ENCODE measurements at places on chromosomes 4 and X.

DNA sequence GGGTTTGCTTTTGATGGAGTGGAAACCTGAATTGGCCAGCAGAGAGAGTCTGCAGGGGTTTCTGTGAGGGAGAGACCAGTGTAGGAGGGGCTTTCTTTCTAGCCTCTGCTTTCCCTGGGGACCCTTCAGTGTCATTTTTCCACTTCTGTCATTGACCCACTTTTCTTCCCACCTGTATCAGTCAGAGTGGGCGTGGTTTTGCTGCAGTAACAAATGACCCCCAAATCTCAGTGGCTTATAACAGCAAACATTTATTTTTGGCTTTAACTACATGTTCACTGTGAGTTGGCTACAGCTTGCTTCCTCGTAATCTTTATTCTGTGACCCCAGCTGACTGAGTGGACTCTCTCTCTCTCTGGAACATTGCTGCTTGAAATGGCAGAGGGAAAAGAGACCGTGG lies 25.6 kb upstream of the PTTG2 start:
- DNase-seq = no peak

- no peak for DNase-seq
Observed at GRCh38 chr4:70754470-70754869, 32.7 kb downstream of the RUFY3 start.

- DNase-seq = peak; percentile 94
Observed at GRCh38 chrX:41334363-41335197, 618 bp downstream of the DDX3X start.

- DNase-seq = no peak
Observed at GRCh38 chr4:112916868-112917267, 132.6 kb upstream of the ANK2 start.

DNA sequence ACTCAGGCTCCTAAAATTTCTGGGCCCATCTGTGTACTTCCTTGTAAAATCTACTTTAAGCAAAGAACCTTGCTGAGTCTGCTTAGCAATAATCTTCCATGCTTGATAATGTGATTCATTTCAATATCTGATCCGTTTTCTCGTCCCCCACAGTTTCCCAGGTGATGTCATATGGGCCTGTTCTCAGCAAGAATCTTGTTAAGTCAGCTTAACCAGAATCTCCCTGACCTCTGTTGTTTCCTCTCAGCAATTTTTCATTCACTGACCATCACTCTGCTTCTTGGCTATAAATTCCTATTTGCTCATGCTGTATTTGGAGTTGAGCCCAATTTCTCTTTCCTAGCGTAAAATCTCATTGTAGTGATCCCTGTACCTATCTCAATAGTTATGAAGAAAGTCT lies 13.9 kb downstream of the CSN2 start:
- DNase-seq = no peak

GRCh38 chr4:40185830-40186664 lies 10.8 kb upstream of the RHOH start:
- no peak for DNase-seq

DNA sequence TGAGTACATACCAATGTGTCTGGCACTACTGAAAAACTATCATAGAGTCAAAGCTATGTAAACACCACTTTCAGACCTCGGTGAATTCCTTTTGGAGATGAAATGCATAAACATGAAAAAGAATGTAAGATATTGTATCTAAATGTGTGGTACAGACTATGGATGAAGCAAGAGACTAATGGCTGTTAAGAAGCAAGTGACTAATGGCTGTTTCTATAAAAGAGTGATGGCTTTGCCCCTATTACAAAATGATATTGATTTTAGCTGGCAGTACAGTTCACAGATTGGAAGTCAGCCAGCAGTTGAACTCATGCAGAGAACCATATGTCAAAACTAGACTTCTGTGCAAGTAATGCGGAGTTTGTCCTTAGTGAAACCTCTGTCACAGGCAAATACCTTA lies 359.3 kb downstream of the GRXCR1 start:
- DNase-seq = no peak

DNA sequence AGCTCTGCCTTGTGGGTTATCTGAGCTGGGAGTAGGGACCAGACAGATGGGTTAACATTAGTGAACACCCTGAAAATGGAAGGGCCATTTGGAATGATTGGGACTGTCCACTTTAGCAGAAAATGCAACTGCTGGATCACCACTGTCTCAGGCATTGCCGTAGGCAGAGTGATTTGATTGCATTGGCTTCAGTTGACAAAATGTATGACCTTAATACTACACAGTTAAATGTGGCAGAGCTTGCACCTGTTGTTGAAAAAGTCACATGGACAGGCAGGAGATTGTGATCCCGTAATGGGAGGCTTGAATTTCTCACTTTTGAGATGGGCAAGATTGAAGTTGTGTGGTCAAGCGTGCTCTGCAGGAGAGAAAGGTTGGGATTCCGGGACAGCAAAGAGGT lies 166.5 kb upstream of the PUDP start:
- DNase-seq = no peak

DNA sequence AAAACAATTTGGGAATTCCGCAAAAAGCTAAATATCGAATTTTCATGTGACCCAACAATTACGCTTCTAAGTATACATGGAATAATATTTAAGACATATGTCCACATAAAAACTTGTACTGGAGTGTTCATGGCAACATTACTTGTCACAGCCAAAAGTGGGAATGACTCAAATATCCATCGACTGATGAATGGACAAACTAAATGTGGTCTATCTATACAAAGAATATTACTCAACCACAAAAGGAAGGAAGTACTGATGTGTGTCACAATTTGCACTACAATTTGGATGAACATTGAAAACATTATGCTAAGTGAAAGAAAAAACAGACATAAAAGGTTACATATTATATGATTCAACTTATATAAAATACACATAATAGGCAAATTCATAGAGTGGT lies 71.9 kb downstream of the AFF2 start:
- no peak for DNase-seq

- DNase-seq = no peak
Observed at GRCh38 chrX:41482154-41482850, 35.2 kb downstream of the NYX start.

GRCh38 chrX:23694606-23695005 lies 27.3 kb downstream of the PRDX4 start:
- peak; percentile 67 for DNase-seq

- DNase-seq = no peak
Observed at GRCh38 chr4:156303708-156304107, 350.0 kb upstream of the CTSO start.

- peak; percentile 76 for DNase-seq
Observed at GRCh38 chrX:134542485-134542884, 82.5 kb downstream of the HPRT1 start.

DNA sequence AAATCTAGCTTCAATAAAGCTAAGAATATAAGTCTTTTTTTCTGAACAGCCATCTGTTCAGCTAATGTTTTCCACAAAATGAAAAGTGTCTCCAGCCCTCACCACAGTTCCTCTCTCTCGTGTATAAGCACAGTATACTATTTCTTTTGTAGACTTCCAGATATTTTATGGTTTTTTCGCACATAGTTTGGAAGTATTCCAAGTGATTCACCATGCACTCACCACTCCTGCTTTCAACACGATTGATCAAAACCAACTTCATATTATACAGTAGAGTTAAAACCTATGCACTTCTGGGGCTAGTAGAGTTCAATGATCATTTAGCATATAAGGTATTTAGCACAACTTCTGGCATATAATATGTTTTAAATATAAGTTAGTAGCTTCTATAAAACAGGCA lies 105.8 kb upstream of the DCAF12L1 start:
- no peak for DNase-seq

DNA sequence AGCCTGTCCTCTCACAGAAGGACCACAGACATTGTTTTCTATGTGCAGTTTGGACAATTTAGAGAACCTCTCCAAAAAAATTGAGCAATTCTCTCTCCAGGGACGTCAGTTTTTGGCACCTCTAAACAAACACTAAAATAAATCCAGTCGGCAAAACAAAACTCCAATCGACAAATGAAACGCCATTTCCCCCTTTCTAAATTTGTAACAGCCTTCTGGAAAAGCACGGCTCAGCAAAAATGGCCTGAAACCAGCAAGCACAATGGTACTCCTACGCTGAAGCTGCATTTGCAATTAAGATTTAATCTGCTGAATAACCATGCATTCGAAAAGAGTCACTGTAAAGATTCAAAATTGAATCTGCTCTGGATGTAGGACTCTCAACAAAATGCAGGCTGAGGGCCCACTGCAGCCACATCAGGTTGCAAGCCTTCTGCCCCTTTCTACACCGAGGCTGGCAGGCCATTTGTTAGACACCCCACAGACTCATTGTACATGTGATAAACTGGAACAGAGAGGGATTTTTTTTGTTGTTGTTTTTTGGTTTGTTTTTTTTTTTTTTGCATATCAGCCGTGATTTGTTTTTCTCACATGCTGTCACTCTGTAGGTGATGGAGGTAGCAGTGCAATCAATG lies 79.9 kb upstream of the MAP3K15 start:
- DNase-seq = no peak

DNA sequence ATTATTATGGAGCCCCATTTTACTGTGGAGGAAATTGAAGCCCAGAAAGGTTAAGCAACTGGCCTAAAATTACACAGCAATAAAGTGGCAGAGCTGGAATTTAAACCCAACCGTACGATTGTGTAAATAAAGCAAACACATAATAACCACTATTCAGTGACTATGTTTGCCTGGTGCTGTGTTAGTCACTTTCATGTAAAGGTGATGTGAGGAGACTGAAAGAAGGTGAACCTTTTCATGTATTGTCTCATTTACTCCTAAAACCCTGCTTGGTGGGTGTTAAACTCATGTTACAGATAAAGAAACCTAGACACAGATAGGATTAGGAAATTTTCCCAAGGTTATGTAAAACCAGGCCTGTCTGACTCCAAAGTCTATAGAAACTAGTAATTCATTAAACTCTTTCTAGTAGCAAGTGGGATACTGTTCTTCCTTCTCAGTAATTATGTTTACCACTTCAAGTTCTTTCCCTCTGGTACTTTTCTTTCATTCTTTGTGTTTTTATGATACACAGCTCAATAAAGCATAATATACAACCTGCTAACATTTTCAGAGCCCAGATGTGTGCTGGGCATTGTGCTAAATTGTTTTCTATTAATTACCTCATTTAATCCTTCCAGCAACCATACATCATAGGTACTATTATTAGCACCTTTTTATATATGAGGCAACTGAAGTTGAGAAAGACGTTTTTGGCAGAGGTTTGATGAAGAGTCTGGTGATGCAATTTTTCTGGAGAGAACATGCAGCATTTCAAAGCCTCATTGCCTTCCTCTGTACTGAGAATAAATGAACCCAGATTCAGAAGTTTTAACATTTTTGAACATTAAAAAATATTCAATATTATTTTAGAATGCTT lies 202.7 kb downstream of the SPRY1 start:
- no peak for DNase-seq

DNA sequence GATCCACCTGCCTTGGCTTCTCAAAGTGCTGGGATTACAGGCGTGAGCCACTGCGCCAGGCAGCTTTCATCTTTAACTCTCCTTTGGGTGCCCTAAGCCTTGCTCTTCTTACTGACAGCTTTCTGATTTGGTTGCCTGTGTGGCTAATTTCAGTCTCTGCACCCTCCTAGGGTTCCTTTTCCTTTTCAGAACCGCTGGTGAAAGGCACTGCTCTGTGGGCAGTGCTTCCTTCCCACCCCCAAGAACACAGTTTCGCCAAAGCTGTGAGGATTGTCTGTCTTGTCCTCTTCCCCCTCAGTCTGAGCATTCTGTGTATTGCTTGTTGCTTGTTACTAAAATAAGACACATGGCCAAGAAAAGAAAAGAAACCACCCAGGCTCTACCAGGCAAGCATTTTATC lies 101.4 kb upstream of the FRMPD3 start:
- no peak for DNase-seq

DNA sequence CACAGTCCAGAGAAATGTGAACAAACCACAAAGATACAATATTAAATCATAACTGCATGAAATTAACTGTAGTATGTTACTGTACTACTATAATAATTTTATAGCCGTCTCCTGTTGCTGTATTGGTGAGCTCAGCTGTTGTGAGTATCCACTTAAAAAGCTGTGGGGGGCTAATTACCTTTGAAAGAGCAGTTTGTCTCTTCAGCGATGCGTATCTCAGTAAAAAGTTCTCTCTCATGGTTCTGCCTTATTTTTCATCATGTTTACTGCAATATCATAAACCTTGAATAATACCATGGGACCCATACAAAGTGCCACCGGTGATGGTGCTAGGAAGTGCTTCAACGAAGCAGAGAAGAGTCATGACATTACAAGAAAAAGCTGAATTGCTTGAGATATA lies 8.4 kb upstream of the MSMO1 start:
- DNase-seq = no peak

- DNase-seq = no peak
Observed at GRCh38 chrX:40632199-40632598, 9.0 kb downstream of the MPC1L start.

DNA sequence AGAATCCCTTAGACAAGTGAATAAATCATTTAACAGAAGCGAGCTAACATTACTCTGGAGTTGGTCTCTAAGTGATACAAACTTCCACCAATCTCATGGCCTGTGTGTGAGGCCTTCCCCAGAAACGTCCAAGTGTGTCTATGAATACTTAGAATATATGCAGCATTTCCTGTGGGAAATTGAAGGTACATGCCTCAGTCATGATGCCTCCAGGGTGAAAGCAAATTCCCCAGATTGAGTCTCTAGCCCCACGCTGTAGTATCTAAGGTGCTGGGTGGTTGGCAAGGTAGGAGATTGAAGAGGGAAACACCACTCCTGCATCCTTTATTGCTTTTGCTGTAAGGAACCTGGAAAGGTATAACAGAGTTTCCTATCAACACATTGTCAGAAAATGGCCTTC lies 113.8 kb downstream of the IL13RA2 start:
- no peak for DNase-seq

DNA sequence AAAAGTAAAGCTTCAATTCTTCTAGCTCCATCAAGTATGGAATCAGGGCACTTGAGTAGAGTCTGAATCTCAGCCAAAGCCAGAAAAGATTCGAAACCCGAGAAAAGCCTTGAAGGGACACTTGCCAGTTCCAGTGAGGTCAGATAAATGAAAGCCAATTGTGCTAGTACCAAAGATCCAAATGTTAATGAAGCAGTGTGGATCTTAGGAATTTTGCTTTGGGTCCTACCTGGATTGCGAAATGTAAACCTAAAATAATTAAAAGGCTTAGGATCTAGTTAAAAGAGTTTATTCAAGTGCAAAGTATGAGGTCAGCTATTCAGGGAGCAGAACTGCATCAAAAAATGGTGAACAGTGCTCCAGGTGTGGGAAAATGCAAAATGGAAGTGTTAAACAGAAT lies 552.6 kb downstream of the NAP1L3 start:
- no peak for DNase-seq
